Right renal pelvis (tissue), 4 donors: ENCODE measurements at places on chromosomes 3 and 15. TPM values are rescaled to one million over a fixed set of nuclear protein-coding genes. Genes with fewer than 3 reads are reported as not detected.

Gene LIPC
- polyA plus RNA-seq, result 21.8 TPM

Gene LXN
- 28.7 TPM for polyA plus RNA-seq

- no peak for DNase-seq
Observed at GRCh38 chr15:96172417-96172816, 158.1 kb upstream of the NR2F2 start.

- no peak for DNase-seq
Observed at GRCh38 chr3:43870844-43871626, 180.3 kb downstream of the ABHD5 start.

- DNase-seq, result no peak
Observed at GRCh38 chr15:83358972-83359564, 74.6 kb upstream of the BNC1 start.

DNA sequence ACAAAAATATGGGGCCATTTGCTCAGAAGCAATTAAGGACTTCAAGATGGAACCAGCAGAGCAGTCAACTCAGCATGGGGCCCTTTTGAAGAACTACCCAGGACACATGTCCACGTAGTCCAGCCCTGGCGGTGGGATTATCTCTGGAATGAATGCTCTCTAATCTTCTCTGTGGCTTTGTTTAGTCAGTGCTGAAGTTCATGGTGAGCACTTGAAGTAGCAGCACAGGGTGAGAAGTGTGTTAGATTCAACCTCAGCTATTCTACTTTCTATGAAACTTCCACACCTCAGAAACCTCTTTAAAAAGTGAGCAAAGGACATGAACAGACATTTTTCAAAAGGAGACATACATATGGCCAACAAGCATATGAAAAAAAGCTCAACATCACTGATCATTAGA lies 74.4 kb downstream of the THRB start:
- no peak for DNase-seq

DNA sequence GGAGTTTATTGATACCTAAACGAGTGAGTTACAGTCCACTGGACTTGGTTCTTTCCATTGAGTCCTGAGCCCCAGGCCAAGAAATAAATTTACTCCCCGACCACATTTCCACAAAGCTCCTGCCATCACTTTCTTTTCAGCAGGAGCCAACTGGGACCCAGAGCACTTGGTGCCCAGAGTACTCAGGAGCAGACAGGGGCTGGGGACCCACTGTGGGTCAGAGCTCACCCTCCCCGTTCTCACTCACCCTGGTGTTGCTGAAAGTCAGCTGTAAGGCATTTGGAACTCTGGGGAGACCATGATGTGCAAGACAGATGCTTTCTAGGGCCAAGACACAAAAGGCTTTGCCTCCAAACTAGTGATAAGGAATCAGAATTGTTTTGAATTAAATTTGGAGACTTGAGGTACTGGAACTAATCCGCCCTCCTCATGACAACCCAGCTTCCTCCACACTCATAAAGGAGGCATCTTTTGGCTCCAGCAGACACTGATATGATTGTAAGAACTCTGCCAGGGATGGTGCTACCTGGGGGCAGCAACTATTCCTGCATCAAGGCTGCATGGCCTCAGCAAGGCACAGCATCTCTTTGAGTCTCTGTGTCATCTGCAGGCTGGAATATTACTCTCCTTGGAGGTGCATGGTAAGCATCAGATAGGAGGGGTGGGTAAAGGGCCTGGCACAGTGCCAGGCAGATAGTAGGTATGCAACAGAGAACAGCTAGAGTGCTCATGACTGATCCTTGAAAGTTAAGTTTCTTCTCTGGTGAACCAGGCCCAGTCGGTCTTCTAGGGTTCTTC lies 7.3 kb upstream of the CAMK1 start:
- DNase-seq, result no peak
